ENCODE measurements at places on chromosomes 11 and 22.

- DNase-seq: no peak
Observed at GRCh38 chr11:10460611-10461275, 5.7 kb downstream of the AMPD3 start.

DNA sequence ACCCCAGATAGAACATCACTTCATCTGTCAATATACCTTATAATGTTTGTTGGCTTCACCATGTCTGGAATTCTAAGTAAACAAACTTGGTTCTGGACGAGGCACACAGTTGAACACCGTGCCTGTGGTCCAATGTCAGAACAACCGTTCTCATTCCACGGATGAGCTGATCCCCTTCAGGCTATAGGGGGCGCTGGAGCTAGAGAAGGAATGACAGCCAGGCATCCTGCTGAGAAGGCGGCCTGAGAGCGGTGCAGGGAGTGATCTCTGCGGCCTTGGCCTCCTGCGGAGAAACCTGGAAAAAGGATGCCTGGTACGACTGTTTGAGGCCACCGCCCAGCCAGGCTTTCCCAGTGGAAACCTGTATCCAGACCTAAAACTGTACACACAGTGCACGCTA is 48.7 kb downstream of the FDX1 start:
- DNase-seq: no peak

DNA sequence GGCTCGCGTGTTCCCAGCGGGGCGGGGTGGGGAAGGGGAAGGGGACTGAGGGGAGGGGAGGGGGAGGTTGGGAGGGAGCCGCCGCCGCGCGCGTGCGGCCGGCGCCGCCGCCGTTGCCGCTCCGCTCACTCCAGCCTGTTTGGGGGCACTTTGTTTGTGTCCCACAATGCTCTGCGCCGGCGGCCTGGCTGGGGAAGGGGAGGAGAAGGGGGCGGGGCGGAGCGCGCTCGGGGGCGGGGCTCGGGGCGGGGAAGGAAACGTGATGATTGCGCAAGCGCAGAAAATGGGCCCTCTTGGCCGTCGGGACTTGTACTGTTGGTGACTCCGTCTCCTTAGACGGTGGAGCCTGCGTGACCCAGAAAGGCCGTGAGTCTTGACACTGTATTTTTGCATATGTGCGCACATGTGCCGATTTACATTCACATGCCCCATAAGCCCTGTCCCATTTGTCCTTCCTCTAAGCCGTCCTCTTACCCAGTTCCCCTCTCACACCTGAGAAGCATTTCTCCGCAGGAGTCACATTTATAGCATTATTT is at the start of gene ZBTB44:
ZBTB44 (minus strand) TSS at position 168 of the 536 bp plus-strand sequence. CDS start 53,044 bp downstream, outside the sequence.
- peak; percentile 55 for DNase-seq

GRCh38 chr11:46710821-46711269 is 8.2 kb upstream of the F2 start:
- DNase-seq: no peak

DNA sequence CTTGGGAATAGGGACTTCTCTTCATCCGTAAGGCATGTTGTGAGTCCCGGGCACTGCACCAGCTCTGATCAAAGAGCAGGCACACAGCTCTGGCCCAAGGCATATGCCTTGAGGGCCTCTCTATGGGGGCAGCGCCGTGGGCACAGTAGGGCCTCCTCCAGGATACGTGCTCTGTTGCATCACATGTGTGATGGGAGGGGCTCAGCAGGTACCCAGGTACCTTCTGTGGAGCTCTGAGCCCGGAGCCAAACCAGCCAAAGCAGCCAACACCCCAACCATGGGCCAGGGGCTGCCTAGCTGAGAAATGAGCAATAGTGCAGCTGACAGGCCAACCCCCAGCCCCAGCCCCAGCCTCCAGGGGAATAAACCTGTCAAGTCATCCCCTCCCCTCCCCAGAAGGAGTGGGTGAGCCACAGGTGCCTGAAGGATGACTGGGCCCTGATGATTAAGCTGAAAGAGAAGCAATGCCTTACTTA is 79.7 kb upstream of the SHISAL1 start:
- DNase-seq: no peak

DNA sequence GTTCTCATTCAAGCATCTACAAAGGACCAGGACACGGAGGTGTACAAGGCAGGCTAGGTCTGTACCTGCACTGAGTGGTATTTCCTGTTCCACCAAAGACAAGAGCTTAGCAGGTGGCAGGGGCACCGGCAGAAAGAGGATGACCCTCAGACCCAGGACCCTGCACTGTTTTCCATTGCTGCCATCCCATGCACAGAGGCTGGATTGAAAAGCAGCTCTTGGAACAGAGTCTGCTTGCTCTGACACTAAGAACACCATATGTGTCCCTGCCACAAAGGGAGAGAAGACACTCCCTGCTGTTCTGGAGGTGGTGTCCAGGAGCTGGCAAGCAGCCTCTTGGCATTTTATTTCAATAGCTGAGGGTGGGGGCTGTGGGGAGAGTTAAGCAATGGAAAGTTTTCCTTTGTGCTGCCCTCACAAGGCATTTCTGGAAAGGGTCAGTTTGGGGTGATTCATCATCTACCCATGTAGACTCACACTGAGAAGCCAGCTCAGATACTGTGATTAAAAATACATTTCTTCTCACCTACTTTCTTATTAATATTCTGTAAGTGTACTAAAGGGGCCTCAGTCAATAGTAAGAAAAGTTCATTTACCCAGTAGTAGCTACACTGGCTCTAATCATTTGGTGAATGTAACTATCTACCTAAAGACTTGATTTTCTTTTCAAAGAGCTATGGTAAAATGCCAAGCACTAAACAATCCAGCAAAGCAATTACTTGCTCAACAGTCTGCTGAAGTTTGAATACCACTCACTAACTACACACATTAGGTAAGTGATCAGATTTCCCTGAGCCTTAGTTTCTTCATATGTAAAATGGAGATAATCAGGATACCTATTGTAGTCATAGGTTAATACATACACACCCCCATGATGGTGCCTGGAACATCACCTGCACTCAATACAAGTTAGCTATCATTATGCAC is 55.2 kb downstream of the SLC1A2 start:
- DNase-seq: peak; percentile 34

DNA sequence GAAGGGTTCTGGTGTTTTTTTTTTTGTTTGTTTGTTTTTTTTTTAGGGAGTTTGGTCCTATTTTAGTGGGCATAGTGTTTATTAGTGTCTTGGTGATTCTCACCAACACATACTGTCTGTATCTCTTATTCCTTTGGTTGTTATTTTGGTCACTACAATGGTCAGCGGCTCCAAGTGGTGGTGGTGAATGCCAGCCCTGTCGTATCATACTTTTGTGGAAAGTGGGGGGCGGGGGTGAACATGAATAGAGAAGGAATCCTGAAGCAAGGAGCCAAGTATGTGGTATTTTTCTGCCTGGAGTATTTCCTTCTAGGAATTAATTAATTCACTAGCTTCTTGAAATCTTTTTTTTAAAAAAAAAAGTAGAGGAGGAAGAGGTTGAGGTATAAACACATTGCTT is 79.6 kb downstream of the GRK3 start:
- no peak for DNase-seq

Data from SW 1271 (cell line).